WTC11 (cell line): ENCODE measurements at places on chromosomes 5 and 9. TPM values are rescaled to one million over a fixed set of nuclear protein-coding genes. Genes with fewer than 3 reads are reported as not detected.

SLC34A1 gene
- not detected in 3 replicates for total RNA-seq

DNA sequence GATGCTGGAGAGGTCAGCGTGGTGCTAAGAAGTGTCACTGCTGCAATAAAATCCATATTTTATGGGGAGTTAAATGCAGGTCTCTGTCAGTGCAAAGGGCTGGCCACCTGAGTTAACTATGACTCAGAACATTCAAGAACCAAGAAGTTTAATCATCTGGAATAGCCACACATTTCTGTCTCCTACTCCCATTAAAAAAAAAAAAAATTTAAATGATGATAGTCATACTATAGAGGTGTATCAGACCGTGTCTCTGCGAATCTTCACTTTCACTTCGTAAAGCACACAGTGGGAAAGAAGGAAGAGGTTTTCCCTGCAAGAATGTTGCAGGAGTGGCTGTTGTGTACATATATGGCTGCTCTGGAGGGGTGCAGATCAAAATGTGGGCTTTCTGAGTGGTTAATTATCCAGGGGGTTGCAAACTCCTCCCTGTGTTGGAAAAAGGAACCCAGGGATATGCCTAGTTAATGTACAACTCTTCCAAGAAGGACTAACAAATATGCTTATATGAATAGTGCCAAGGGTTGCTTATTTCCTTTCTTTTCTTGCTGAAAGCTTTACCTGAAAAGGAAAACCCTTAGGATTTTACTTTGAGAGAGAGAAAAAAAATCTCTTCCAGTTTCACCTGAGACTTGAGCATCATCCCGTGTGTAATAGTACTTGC lies 1.5 kb downstream of the CDH6 start:
- H3K27me3 ChIP-seq = peaks cover 55% of the 10 kb centered on the region
- peaks cover 31% of the 10 kb centered on the region for H3K4me1 ChIP-seq
- DNase-seq = no peak
- H3K27ac ChIP-seq = no peak overlapping the region
- H3K4me3 ChIP-seq = peak overlapping the region; percentile 85

DNA sequence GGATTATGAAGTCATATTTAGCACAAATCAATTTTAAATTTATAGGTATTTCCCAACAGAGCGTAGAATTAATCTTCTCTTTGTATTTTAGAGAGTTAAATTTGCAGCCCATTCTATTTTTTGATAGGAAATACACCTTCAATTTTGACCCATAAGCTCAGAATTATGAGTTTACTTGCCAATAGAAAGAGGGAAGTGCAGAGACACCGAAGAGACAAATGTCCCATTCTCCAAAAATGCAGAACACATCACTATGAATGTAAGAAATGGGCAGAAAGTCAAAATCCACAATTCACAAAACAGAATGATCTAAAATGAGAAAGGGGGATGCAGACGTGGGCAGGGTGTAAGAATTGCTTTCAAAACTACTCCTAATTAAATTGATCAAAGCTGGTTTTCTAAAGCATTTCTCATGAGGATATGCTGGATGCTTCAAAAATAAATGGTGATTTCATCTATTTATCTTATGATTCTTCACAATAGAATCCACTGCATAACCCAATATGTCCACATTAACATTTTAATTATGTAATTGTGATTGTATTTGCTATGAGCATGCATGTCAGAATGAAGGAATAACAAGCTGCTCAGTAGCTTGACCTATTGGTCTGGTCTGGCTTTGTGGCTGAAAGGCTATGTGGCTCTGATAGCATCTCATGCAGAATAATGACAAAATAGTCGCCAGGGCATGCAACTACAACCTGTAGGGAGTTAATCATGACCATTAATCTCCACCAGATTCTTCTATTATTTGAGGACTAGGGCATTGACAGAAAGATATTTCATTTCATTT lies 550.1 kb upstream of the CDH18 start:
- no peak for DNase-seq
- no peaks in the 10 kb centered on the region for H3K27me3 ChIP-seq
- H3K36me3 ChIP-seq = no peaks in the 10 kb centered on the region
- H3K4me3 ChIP-seq = no peak overlapping the region
- no peaks in the 10 kb centered on the region for H3K4me1 ChIP-seq

GRCh38 chr5:143352691-143353090 lies 50.8 kb downstream of the NR3C1 start:
- H3K36me3 ChIP-seq = no peaks in the 10 kb centered on the region
- peaks cover 11% of the 10 kb centered on the region for H3K4me1 ChIP-seq
- no peak for DNase-seq
- no peaks in the 10 kb centered on the region for H3K27me3 ChIP-seq
- H3K27ac ChIP-seq = no peak overlapping the region

GRCh38 chr5:90803381-90803780 lies 244.8 kb downstream of the ADGRV1 start:
- no peaks in the 10 kb centered on the region; the same call in none of the 2 replicates for H3K27me3 ChIP-seq
- H3K27ac ChIP-seq = no peak overlapping the region
- 0 out of 2 replicates have a peak, but pooled peaks cover 3% of the 10 kb centered on the region for H3K4me1 ChIP-seq
- H3K36me3 ChIP-seq = peaks cover 30% of the 10 kb centered on the region
- no peak for DNase-seq
- H3K4me3 ChIP-seq = no peak overlapping the region

GRCh38 chr5:41707853-41708603 lies 162.2 kb downstream of the OXCT1 start:
- H3K36me3 ChIP-seq = no peaks in the 10 kb centered on the region
- peak; percentile 12 for DNase-seq
- H3K27ac ChIP-seq = no peak overlapping the region

DNA sequence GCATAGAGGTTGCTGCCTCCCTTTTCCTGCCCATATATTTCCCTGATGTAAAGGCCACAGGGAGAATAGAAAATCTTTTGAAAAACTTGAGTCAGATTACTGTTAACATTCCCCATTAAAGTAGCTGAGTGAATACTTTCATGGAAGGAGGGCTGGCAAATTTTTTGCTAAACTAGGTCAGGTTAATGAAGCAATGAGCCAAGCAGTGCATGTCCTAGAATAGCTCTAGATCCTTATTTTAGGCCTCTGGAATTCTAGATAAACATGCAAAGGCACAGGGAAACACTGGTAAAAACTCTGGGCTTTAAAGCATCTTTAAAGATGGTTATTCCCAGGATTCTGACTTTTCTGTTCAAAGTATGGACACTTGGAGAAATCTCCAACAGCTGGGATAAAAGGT lies 27.9 kb downstream of the TTC1 start:
- no peaks in the 10 kb centered on the region for H3K4me1 ChIP-seq
- no peak for DNase-seq
- H3K4me3 ChIP-seq = no peak overlapping the region
- H3K27ac ChIP-seq = no peak overlapping the region
- peaks cover 38% of the 10 kb centered on the region for H3K36me3 ChIP-seq

SOX30 gene
- total RNA-seq = 0.41 to 0.55 TPM (median 0.46 TPM) in 3 replicates

GRCh38 chr5:97906135-97906534 lies 723.1 kb upstream of the RIOK2 start:
- DNase-seq = no peak
- peaks cover 21% of the 10 kb centered on the region for H3K4me1 ChIP-seq
- H3K27me3 ChIP-seq = no peaks in the 10 kb centered on the region
- no peak overlapping the region for H3K4me3 ChIP-seq

DNA sequence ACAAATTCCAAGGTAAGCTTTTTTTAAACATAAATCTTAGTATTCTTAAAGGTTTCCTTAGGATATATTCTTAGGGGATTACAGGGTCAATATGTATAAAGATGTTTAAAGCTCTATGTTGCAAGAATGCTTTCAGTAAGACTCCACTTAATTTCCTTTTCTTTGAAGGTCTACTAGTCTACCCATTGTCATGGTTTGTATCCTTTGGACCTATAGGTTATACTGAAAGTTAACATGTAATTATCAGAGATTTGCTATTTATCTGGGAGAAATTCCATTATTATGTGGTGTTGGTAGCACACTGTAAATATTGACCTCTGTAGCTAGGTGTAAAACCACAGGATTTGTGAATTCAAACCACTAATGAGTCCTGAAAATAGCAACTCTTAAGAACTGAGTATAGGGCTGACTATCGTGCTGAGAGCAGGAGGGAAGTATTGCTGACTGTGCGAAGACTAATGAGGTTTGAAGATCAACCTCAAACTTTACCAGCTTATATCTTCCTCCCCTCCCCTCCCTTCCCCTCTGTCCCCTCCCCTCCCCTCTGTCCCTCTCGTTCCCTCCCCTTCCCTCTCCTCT lies 85.6 kb downstream of the GADD45G start:
- peaks cover 8% of the 10 kb centered on the region for H3K36me3 ChIP-seq
- no peak overlapping the region for H3K27ac ChIP-seq
- no peak for DNase-seq
- peaks cover 50% of the 10 kb centered on the region for H3K4me1 ChIP-seq

GADD45G gene
- total RNA-seq = 10.6 to 13.9 TPM (median 13.5 TPM) in 3 replicates

- no peaks in the 10 kb centered on the region for H3K27me3 ChIP-seq
- no peak overlapping the region for H3K4me3 ChIP-seq
These were observed 82.1 kb upstream of the ASS1 start for GRCh38 chr9:130362691-130363090.

GRCh38 chr9:112894699-112895098 lies 4.0 kb upstream of the SLC46A2 start:
- peaks cover 6% of the 10 kb centered on the region for H3K4me1 ChIP-seq
- H3K27me3 ChIP-seq = peaks cover 33% of the 10 kb centered on the region
- DNase-seq = no peak
- H3K27ac ChIP-seq = no peak overlapping the region

GRCh38 chr5:16565118-16565517 lies 51.7 kb downstream of the RETREG1 start:
- H3K4me1 ChIP-seq = peaks cover 21% of the 10 kb centered on the region
- no peak overlapping the region for H3K27ac ChIP-seq
- no peaks in the 10 kb centered on the region; the same call in 1 of the 2 replicates for H3K36me3 ChIP-seq
- no peak for DNase-seq
- no peaks in the 10 kb centered on the region; the same call in 1 of the 2 replicates for H3K27me3 ChIP-seq

GRCh38 chr9:125631391-125632085 lies 75.5 kb downstream of the MAPKAP1 start:
- peaks cover 47% of the 10 kb centered on the region for H3K4me1 ChIP-seq
- DNase-seq = no peak
- H3K4me3 ChIP-seq = no peak overlapping the region
- no peaks in the 10 kb centered on the region for H3K36me3 ChIP-seq

SYK gene
- 5.8 to 7.4 TPM (median 6.2 TPM) in 3 replicates for total RNA-seq

INSL4 gene
- not detected in 3 replicates for total RNA-seq

DNA sequence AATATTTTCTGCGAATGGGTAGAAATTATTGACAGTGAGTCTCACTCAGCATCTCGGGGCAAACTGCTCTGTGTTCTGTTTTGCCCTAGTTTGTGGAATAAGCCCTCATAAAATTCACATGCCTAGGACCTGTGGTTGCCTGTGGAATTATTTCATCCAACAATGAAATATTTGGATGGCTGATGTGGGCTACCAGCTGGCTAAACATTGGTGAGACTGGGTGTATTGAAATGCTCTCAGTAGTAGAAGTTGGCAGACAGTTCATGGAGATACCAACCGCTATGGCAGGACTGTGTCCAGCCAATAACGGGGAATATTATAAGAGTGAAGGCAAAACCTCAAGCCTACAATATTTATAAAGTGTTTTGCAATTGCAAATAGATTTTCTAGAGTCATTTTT lies 344.1 kb upstream of the RPS23 start:
- no peak overlapping the region for H3K4me3 ChIP-seq
- no peaks in the 10 kb centered on the region for H3K4me1 ChIP-seq
- H3K27me3 ChIP-seq = no peaks in the 10 kb centered on the region
- no peak overlapping the region for H3K27ac ChIP-seq
- DNase-seq = no peak

DNA sequence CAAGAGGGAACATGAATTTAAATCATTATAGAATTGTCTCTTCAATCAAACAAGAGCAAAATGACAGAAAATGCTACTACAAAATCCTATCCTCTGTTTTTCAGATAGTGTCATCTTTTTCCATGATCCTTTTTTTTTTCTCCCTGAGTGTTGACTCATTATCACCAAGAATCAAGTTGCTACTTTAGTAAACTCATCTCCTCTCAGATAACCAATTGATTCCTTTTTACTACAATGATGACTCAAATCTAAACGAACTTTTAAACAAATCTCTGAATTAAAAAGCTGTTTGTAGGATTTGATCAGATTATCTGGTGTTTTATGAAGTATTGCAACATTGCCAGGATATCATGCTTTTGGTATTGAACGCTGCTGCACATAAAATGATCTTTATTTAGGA lies 23.9 kb upstream of the IL7R start:
- no peaks in the 10 kb centered on the region for H3K4me1 ChIP-seq
- H3K27me3 ChIP-seq = peaks cover 6% of the 10 kb centered on the region
- H3K27ac ChIP-seq = no peak overlapping the region
- no peak for DNase-seq

GRCh38 chr5:173664154-173664526 lies 47.7 kb upstream of the BOD1 start:
- H3K27ac ChIP-seq = no peak overlapping the region
- peaks cover 30% of the 10 kb centered on the region for H3K4me1 ChIP-seq
- peaks cover 33% of the 10 kb centered on the region for H3K36me3 ChIP-seq
- DNase-seq = no peak
- peaks cover 8% of the 10 kb centered on the region; the same call in 1 of the 2 replicates for H3K27me3 ChIP-seq

- no peak overlapping the region for H3K4me3 ChIP-seq
- DNase-seq = no peak
- no peaks in the 10 kb centered on the region for H3K36me3 ChIP-seq
- no peak overlapping the region for H3K27ac ChIP-seq
- peaks cover 20% of the 10 kb centered on the region for H3K4me1 ChIP-seq
- peaks cover 39% of the 10 kb centered on the region for H3K27me3 ChIP-seq
These were observed 23.2 kb downstream of the EGR1 start for GRCh38 chr5:138488481-138488945.

TDRD7 gene
- total RNA-seq = 2.3 to 2.8 TPM (median 2.5 TPM) in 3 replicates

DNA sequence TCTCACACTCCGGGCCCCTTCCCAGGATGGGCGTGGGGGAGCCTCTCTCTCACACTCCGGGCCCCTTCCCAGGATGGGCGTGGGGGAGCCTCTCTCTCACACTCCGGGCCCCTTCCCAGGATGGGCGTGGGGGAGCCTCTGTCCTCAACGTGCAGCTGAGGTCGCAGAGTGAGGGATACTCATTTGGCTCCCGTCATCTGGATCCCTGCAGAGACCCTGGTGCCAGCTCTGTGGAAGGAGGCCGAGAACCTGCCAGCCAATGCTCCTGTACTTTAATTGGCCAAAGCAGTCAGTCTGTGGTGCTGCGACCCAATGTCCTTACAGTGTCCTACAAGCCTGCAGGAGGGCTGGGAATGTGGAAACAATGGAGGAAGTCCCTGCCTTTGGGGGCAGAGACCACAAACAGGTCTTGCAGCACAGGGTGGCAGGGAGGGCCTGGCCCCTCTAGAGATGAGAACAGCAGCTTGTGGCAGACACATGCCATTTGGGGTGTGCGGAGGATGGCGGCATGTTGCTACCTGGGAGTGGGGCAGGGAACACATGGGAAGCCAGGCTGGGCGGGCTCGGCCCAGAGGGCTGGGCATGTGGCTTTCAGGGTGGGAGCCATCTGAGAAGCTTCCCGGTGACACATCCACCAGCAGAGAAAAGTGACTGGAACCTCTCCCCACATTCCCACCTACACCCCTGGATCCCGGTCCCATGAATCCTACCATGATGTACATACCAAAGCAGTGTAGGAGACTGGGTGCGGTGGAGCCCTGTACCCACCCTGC lies 13.6 kb upstream of the MRNIP start:
- peaks cover 1% of the 10 kb centered on the region; the same call in 1 of the 2 replicates for H3K4me1 ChIP-seq
- H3K36me3 ChIP-seq = peaks cover 36% of the 10 kb centered on the region
- no peak for DNase-seq
- H3K4me3 ChIP-seq = no peak overlapping the region
- H3K27ac ChIP-seq = no peak overlapping the region
- no peaks in the 10 kb centered on the region for H3K27me3 ChIP-seq
